ENCODE measurements at places on chromosomes 13 and 19. TPM values are rescaled to one million over a fixed set of nuclear protein-coding genes. Genes with fewer than 3 reads are reported as not detected.

RUBCNL gene
- 2.3 TPM for total RNA-seq

SLC7A9 gene
- total RNA-seq = 0.80 TPM

PLA2G4C gene
- total RNA-seq = 31.0 TPM

GPR12 gene
- total RNA-seq = not detected

ICAM3 gene
- total RNA-seq = 190 TPM

REXO1 gene
- 57.9 TPM for total RNA-seq

CLEC4M gene
- total RNA-seq = not detected

PLIN4 gene
- not detected for total RNA-seq

GGN gene
- 0.27 TPM for total RNA-seq

ZNF730 gene
- total RNA-seq = 0.34 TPM

KLK14 gene
- total RNA-seq = 0.93 TPM

ZNF324B gene
- total RNA-seq = 11.4 TPM

PEAK3 gene
- 1.2 TPM for total RNA-seq

SELENOV gene
- not detected for total RNA-seq

SCEL gene
- total RNA-seq = not detected
